Activated naive CD8-positive, alpha-beta T cell treated with anti-CD3 and anti-CD28 coated beads, Interleukin-2, amount 10 ng/mL, durations not matched to agents 7 days and 5 days (primary cell): ENCODE measurements at places on chromosomes 1 and 21. TPM values are rescaled to one million over a fixed set of nuclear protein-coding genes. Genes with fewer than 3 reads are reported as not detected.

Gene MX1
- total RNA-seq: 666 TPM

Gene LCE3D
- total RNA-seq: not detected

Gene GRHL3
- total RNA-seq: not detected

Gene KCTD3
- 3.9 TPM for total RNA-seq

Gene AMY1A
- not detected for total RNA-seq

Gene S100A4
- 394 TPM for total RNA-seq

Gene DNASE2B
- total RNA-seq: not detected

Gene LCE1E
- total RNA-seq: not detected

Gene BRDT
- total RNA-seq: not detected

Gene AMY1B
- total RNA-seq: not detected

Gene IGSF8
- total RNA-seq: 44.6 TPM

Gene CFHR2
- total RNA-seq: not detected

Gene ANKRD34A
- 2.8 TPM for total RNA-seq

Gene PLA2G2A
- not detected for total RNA-seq

Gene SPOCD1
- total RNA-seq: 0.36 TPM

Gene COL6A1
- 3.5 TPM for total RNA-seq

Gene MYOG
- not detected for total RNA-seq

Gene TRIM17
- 4.3 TPM for total RNA-seq

Gene SORT1
- total RNA-seq: 6.5 TPM

Gene NLRP3
- total RNA-seq: 7.0 TPM

Gene FCMR
- total RNA-seq: 159 TPM

Gene CASQ1
- total RNA-seq: not detected

Gene DUSP10
- 15.7 TPM for total RNA-seq

Gene GSTM5
- total RNA-seq: not detected

Gene MAGI3
- total RNA-seq: 5.8 TPM

Gene TCHHL1
- not detected for total RNA-seq

Gene SLC9C2
- total RNA-seq: not detected

Gene RIPPLY3
- total RNA-seq: not detected

Gene CFHR1
- not detected for total RNA-seq

Gene AIRE
- total RNA-seq: not detected
